HFF-Myc (cell line): ENCODE measurements at places on chromosomes 7 and 10.

GRCh38 chr7:81525841-81526240 lies 244.0 kb downstream of the HGF start:
- no peak for DNase-seq

GRCh38 chr10:14016931-14017333 lies 313.8 kb downstream of the FRMD4A start:
- no peak for DNase-seq

DNA sequence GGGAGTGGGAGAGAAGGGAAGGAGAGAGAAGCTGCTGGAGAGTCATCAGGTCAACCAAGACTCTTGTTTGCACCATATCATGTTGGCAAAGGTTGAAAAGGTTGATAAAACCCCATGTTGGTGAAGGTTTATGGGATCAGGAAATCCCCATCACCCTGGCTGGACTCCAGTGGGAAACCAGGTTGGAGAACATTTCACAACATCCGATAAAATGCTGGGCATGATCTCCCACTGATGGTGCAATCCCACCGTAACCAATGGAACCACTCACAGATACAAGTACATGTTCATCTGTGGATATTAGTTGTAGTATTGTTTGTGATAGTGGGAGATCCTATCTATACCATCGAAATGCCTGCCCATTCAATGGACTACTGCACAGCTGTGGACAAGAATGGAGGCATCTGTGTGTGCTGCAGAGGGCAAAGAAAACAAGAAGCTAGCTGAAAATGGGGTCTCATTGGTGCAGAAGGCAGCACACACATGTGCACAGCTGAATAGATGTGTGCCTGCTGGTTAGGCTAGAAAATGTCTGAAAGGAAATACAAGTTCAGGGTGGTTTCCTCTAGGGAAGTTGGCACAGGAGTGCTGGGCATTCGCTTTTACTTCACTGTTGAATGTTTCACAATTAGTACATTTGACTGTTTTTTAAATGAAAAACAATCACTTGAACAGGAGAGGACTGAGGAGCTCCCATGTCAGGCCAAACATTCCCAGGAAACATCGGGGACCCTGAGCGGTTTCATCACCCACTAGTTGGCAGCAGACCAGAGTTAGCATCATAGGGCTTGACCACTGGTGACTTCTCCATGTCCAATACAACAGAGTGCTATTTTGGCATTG lies 80.4 kb upstream of the MGMT start:
- no peak for DNase-seq

- DNase-seq: no peak
Observed at GRCh38 chr7:132758986-132759385, 182.7 kb upstream of the PLXNA4 start.

- no peak for DNase-seq
Observed at GRCh38 chr7:68269405-68269804, 1272.8 kb downstream of the TYW1 start.

- DNase-seq: no peak
Observed at GRCh38 chr7:98619450-98620321, 2.6 kb downstream of the NPTX2 start.

GRCh38 chr10:24715246-24715769 lies 8.4 kb downstream of the ARHGAP21 start:
- DNase-seq: no peak

DNA sequence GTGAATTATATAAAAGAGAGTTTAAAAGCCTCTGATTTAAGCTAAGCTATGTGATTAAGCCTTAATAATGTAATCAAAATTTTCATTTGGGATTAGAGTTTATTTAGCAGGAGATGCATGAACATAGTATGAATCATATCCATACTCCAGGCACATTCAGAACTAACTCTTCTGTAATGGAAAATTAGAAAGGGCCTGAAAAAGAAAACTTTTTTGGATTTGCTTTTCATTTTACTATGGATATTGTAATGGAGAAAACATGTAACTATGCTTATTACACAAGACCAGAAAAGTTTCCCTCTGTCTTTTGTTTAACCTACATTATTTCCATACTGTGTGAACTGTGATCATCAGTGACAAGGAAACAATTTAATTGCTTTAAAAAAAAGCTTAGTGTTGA lies 22.0 kb downstream of the TES start:
- no peak for DNase-seq

DNA sequence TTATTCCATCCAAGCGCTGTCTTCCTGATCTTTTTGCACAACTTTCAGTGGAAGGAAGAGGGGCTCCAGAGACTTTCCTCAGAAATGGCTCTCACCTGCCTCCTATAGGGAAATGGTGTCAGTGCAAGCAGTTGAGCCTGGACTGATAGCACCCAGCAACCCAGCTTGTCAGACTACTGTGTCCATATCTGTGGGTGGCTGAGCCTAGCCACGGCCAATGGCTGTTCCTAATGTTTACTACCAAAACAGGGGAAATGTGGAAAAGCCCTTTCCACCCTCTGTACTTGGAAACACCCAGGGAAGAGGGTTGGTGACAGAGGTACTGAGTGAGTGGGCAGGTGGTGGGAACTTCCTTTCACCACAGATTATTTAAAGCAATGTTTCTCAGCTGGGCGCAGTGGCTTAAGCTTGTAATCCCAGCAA lies 4.3 kb upstream of the YKT6 start:
- peak; percentile 42 for DNase-seq

DNA sequence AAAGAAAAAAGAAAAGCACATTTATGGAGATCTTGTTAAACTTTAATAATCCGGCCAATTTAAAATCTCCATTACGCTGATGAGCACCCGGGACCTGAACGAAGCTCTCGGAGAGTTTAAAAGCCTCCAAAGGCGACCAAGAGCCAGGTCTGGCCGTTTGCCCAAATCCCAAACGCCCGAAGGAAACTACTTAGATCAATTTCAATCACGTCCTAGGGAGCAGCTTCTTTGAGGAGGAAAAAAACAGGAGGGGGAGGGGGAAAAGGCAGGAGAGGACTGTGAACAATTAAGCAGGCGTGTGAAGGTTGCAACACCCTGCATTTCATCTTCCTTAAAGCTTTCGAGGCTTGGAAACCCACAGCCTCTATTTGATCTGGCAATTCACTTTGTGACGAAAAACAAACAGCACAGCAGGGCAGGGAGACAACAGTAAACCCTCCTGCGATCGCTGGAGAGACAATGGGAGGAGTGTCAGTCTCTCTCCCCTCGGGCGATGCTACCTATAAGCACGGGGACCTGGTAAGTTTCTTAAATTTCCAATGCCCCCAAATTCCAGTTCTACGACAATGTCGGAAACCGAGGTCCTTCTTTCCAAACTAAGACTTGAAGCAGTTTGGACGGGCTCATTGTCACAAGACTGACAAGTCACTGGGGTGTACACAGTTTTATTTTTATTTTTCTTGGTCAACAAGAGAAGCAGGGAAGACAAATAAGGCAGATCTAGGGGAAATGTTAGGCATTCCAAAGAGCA lies 1.2 kb downstream of the KLF6 start:
- no peak for DNase-seq

DNA sequence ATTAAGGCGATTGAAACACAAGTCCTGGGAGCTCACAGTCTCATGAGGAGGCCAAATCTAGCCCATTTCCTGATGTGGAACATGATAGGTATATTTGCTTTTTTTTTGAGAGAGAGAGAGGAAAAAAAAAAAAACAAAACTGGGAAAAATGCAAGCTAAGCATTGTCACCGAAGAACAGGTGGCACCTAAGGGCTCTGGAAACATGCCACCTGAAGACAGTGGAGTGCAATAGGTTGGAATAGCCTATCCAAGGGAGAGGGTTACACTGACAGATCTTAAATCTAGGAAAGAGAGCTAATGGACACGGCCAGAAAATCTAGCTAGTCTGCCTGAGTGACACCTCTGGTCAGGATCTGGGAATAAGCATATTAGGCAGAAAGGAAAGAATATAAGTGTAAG lies 110.2 kb downstream of the SRI start:
- no peak for DNase-seq

- no peak for DNase-seq
Observed at GRCh38 chr7:55567571-55567970, 4.7 kb downstream of the VOPP1 start.

DNA sequence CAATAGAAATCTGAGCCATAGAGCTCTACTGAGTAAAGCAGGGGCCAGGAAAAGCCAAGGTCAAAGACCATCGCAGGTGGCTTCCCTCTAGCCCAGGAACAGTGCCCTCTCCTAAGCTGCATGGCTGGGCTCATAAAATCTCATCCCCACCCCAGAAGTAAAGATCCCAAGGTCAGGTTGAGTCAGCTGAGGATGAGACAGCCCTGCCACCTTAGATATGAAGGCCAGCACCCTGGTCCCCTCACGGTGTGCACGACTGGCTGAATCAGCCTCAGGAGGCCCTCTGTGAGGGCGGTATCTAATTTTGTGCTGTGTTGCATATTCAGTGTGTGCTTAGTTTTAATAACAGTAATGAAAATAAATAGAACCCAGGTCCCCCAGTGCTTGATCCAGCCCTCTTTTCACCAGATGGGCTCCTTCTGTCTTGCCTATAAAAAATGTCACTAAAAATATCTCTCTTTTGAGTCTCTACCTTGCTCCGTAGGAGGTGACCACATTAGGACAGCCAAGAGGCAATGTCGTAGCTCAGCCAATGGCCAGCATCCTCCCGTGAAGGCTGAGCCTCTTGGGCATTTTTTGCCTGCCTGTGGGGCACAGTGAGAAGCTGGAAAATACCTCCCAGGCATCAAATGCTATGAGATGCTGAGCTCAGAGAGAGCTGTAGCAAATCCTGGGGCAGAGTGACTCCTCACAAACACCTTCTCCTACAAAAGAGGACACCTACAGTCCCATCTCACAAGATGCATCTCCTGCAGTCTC lies 424.0 kb downstream of the PLXNA4 start:
- no peak for DNase-seq

- DNase-seq: no peak
Observed at GRCh38 chr10:6535156-6535764, 44.8 kb downstream of the PRKCQ start.

DNA sequence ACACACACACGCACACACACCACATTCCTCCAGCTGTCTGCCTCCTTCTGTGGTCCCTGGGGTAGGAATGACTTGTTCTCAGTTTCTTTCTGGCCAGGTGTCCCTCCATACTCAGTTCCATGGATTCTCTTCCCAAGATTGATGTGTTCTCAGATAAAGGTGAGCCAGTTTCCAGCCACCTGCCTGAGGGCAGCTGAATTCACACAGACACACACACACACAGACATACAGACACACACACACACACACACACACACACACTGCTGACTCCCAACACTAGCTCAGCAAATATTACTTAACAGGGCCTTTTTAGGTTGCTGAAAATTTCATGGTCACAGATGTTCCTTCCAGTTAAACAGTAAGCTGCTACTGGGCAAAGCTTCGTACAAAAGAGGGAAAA lies 45.4 kb upstream of the GDF10 start:
- no peak for DNase-seq

GRCh38 chr7:25809441-25809840 lies 342.6 kb upstream of the NFE2L3 start:
- no peak for DNase-seq

DNA sequence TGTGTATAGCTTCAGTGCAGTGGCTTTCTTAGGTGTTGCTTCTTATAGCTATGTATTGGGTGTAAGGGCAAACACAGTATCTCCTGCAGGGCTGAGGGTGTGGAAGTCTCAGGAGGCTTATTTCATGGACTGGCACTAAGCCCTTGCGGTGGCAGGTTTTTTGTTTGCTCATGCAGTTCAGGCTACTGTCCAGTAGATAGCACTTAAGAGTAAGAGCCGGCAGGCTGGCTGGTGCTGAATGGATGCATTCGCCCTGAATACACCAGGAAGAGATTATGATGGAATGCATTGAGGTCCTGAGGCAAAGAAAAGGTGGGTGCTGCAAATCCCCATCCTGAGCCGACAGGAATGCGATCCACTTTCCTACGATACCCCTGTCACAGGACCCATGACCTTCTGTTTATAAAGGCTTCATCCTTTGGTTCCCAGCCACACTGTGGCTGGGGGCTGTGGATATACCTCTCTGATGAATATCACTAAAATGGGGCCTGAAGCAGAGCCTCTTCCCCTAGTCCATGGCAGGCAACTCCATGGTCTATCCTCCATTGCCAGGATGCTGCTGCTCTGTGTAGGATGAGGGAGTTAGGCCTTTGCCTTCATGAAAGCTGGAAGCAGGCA lies 44.9 kb downstream of the ANXA8 start:
- peak; percentile 4 for DNase-seq

- DNase-seq: no peak
Observed at GRCh38 chr7:135463908-135464307, 46.0 kb downstream of the CNOT4 start.

- DNase-seq: no peak
Observed at GRCh38 chr10:76202777-76203176, 771.4 kb downstream of the LRMDA start.

DNA sequence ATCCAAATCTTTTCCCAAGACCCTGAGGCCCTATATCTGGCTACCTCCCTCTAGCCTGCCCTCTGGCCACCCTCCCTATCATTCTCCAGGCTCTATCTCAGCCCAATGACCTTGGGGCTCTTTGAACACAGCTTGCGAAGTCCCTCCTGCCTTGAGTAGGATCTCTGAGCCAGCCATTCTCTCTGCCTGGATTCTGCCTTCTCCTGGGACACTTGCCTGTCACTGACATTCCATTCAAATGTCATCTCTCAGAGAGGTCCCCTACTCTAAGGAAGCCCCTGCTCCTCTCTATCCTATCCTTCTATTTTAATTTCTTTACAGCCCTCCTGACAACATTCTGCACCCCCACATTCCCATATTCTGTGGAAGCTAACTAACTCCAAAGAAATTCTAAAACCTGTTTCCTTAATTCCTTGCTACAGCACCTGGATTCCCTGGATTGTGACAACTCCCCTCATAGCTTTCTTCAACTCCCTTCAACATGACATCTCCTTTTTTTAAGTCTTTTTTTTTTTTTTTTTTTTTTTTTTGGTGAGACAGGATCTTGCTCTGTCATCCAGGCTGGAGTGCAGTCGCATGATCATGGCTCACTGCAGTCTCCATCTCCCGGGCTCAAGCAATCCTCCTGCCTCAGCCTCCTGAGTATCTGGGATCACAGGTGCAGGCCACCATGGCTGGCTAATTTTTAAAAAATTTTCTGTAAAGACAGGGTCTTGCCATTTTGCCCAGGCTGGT lies 81.0 kb upstream of the ASAH2 start:
- no peak for DNase-seq

GRCh38 chr7:158743219-158743618 lies 38.6 kb upstream of the NCAPG2 start:
- DNase-seq: no peak

GRCh38 chr10:82609845-82610244 lies 734.9 kb downstream of the NRG3 start:
- DNase-seq: no peak

- no peak for DNase-seq
Observed at GRCh38 chr7:50346545-50347497, 42.3 kb downstream of the IKZF1 start.

DNA sequence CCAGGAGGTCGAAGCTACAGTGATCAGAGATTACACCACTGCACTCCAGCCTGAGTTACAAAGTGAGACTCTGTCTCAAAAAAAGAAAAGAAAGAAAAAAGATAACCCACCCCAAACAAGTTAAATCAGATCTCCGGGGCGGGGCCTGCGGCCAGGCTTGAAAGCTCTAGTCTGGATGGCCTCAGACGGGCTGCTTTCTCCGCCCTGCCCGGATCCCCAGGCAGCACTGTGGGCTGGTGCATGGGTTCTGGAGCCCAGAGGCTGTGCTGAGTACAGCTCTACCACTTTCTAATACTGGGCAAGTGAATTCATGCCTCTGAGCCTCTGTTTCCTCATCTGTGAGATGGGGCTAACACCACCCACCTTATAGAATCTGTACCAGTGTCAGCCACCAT lies 83.7 kb downstream of the ZMIZ1 start:
- no peak for DNase-seq
